ENCODE measurements at places on chromosomes 7 and 10.
A peak's percentile ranks its signal among the peaks of the same experiment; 100 is the strongest.

DNA sequence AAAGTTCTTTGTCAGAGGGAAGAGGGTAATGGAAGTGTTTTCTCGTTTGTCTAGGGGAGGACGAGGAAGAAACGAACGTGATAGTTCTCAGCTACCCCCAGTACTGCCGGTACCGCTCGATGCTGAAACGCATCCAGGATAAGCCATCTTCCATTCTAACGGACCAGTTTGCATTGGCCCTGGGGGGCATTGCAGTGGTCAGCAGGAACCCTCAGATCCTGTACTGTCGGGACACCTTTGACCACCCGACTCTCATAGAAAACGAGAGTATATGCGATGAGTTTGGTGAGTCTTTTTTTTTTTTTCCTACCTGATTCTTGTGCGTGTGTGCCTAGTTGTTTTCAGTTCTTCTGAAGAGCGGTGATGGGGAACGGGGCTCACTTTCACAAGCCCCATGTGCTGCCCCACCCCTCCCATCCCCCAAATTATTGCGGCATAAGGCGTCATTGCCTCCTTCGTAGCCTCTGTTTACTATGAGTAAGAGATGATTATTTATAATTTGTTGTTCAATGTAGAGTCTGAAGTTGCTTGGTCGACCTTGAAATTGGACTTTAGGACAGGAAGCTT, 98.6 kb downstream of the ARID5B start:
- DNase-seq: no peak

DNA sequence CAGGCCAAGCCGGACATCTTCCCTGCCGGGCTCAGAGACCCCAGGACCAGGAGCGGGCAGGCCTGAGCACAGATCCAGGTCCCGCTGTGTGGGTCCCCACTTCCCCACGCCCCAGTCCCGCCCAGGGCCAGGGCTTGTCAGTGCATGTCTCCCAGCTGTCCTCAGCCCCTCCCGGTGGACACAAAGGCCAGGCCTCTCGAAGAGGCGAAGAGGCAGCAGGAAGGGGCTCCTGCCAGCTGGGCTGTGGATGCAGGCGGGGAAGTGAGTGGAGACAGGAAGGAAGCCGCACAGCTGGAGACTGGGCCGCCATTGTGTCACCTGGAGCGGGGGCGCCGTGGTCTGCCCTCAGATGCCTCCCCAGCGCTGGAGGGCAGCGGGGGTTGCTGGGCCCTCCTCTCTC, 4.8 kb downstream of the GRIFIN start:
- DNase-seq: no peak

DNA sequence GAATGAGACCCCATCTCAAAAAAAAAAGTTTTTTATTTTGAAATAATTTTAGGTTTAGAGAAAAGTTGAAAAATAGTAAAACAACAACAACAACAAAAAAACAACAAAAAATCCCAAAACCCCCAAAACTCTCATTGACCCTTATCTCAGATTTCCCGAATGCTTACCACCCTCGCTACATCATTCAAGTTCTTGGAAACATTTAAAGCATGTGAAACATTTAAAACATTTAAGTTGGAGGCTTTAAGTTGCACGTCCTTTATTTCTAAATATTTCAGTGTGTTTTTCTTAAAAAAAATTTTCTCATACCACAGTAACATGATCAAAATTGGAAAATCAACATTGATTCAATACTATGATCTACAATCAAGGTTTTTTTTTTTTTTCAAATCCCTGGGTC, 382 bp upstream of the ARMS2 start:
- DNase-seq: no peak

- DNase-seq: no peak
Measured at GRCh38 chr10:55287346-55287745, 486.3 kb upstream of the PCDH15 start.

DNA sequence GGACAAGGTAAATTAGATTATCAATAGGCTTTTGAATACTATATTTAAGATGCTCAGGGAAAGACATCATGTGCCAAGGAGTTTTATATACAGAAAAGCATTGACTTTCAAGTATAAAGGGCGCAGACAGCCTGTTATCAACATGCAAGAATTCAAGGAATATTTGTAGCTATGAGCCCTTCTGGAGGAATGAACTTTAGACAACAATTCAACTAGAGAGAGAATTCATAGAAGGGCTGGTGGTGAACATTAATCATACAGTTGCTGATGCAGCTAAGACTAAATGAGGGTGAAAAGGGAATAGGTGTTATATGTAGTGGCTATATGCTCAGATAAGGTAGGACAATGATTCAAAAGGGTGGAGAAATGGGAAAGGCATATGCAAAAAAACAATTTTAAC, 41.2 kb downstream of the AOAH start:
- no peak for DNase-seq

- DNase-seq: no peak
Measured at GRCh38 chr7:2824026-2824677, 20.0 kb downstream of the GNA12 start.

- DNase-seq: no peak
Measured at GRCh38 chr10:52115823-52116222, 198.3 kb upstream of the DKK1 start.

- no peak for DNase-seq
Measured at GRCh38 chr7:1675673-1676549, 5.8 kb downstream of the ELFN1 start.

DNA sequence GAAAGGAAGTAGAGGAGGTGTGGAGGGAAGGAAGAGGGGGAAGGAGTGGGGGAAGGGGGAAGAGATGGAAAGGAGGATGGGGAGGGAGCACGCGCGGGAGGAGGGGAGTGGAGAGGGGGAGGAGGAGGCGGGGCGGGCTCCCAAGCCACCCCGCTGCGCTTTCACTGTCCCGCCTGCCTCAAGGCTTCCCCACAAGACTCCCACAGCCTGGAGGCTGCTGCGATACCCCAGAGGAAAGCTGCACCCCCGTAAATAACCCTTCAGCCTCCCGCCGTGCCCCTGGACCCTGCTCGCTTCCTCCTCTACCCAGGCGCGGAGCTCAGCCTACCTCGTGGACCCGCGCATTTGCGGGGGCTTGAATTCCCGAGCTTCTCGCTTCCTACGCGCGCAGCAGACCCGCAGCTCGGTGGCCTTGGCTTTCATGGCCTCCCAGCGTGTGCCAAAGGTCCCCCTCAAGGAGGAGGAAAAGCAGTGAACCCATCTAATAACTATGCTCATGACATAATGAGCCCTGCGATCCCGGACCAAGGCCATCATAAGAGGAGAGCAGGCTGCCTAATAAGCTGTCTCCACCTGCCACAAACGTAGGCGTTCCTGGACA, at the start of gene C10orf67:
Gene C10orf67 (minus strand): TSS at position 557 of the 601 bp plus-strand sequence. CDS start 23 bp downstream, at position 534.
- DNase-seq: no peak

DNA sequence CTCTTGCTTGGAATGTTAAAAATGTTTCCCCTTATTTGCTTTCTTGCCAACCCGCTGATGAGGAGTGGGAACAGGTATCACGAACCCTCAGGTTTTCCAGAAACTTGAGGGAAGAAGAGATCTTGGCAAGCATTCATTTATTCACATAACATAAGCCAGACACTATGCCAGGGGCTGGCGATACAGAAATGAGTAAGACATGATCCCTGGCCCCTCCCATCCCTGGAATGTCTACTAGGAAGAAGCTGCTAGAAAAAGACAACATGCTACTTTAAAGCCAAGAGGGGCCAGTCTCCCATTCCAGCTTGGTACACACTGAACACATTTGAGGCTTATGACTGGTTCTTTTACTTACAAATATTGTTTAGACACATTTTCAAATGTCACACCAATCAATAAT, 26.4 kb downstream of the SLC35B4 start:
- no peak for DNase-seq

DNA sequence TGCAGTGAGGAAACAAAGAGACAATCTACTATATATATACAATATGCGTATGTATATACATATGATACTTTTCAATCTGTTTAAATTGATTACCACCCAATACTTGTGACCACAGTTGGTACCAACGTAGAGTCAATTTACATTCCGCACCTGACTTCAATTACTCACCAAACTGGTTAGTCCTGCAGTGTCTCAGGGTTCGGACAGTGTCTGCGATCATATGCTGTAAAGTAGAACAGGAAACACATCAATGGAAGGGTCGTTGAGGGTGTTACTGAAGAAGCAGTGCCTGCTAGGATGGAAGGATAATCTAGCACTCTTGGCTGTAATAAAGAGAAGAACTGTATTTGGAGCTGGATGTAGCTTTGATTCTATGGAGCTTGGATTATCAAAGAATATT, 179.7 kb upstream of the CDCA7L start:
- no peak for DNase-seq

GRCh38 chr7:70577078-70577477, 554.9 kb upstream of the GALNT17 start:
- DNase-seq: no peak

DNA sequence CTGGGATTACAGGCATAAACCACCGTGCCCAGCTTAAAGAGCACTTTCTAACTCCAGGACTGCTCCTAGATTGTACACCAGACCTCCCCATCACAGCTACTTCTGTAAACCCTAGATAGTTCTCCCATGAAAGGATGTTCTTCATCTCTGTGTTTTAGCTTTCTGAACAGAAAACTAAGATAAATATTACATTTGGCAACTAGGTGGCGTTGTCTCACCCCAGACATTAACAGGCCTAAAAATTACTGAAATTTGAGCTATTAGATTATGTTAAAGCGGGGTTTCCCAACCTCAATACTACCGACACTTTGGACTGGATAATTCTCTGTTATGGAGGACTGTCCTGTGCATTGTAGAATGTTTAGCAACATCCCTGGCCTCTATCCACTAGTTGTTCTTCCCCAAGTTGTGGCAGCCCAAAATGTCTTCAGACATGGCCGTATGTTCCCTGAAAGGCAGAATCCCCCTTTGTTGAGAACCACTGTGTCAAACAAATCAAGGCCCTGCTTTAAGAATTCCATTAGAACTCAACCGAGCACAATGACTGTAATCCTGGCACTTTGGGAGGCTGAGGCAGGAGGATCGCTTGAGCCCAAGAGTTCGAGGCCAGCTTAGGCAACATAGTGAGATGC, 19.1 kb downstream of the ATOH7 start:
- no peak for DNase-seq

DNA sequence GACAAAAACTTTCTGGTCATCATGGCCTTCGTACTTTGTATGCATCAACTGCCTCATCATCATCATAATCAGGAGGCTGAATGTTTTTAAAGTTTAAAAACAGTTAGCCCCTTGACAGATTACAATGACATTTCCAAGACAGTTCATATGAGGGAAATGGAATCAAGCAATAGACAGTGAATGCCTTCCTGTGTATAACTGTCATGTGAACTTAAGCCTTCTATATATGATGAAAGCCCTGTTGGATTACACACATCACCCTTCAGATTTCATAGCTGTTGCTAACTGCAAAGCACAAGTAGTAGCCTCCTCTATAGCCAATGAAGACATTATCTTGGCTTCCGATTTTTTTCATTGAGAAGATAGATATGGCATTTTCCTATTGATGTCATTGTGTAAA, 154.0 kb downstream of the PLXDC2 start:
- no peak for DNase-seq

GRCh38 chr10:127830414-127830813, 62.3 kb downstream of the CLRN3 start:
- DNase-seq: no peak

DNA sequence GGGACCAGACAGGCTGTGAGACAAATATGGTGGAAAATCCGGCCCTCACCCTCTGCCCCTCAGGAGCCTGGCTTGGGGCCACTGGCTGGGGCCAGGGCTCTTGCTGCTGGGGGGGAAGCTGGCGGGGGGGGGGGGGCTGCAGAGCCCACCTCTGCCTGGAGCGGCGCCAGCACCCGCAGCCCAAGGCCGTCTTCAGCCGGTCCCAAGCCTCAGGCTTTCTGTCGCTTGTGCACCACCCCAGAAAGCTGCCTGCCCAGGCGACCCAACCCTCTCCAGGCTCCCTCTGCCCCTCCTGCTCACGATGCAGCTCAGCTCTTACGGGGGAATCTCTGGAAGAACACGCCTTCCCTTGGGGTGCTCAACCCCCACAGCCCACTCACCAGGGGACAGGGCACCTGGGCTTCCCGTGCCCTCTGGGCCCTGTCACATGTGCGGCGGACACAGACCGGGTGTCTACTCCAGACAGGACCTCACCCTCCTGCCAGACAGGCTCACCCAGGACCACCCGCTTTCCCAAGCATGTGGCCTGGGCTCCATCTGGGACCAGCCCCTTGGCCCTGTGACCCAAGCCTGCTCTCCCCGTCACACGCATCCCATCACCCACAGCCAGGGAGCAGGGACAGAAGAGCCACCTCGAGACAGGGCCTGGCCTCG, 43.9 kb downstream of the DPYSL4 start:
- DNase-seq: no peak

GRCh38 chr10:88582806-88583583, at the start of gene RNLS:
Gene RNLS (minus strand): TSS chr10:88583318.
- peak; percentile 56 for DNase-seq

DNA sequence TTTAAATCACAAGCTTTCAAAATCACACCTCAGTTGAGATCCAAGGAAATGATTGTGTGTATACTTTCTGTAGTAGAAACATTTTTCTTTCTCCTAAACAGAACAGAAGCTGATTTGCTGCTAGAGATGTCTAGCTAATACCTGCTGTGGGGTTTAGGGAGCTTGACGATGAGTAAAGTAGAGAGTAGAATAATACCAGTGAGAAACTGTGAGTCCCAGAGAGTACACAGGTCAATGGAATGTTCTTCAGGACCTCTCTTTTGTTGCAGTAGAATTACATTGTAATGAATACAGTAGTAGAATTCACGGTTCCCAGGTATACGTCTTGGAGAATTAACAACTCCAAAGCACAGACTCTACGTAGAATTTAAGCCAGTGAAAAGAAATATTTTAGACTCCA, 18.0 kb downstream of the TRUB1 start:
- DNase-seq: no peak

GRCh38 chr10:101467286-101467770, 113.4 kb downstream of the BTRC start:
- DNase-seq: no peak

DNA sequence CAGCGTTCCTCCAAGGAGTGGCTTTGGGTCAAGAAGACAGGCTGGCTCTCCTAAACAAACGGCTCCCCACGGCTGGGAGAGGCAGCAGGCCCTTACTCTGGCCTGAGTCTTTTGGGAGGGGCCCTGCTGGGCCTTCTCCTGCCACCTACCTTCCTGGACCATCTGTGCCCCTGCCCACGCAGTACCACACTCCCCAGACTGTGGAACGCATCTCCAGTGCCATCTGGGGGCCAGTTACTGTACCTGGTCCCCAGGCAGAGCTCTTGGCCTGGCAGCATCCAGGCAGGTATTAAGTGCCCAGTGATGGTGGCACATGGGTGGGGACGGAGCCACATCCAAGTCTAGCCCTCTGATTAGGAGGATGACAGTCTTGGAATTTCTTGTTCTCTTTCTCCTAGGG, 14.4 kb downstream of the ALKBH4 start:
- no peak for DNase-seq

DNA sequence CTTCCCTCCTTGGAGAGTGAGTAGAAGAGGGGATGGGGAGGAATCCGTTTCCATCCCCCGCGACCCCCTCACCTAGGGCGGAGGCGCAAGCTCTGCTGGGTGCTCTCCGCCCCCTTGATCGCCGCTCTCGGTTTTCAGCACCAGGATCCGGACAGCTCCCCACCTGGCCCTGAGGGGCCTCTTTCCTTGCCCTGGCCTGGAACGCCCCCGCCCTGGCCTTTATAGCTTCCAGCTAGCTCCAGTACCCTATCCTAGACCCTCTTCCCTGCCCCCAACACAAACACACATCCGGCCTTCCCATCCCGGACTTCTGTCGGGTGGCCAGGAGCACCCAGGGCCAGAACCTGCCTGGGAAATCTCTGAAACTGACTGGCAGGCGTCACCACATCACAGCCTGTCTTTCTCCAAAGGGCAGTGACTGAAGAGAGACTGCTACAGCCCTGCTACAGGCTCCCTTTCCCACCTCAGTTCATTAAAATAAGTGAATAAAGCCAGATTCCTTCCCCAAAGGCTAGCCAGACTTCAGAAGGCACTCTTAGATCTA, 72.3 kb upstream of the LEP start:
- no peak for DNase-seq

- DNase-seq: no peak
Measured at GRCh38 chr7:155391414-155391813, 66.5 kb upstream of the EN2 start.

All from left renal cortex interstitium (tissue), 4 donors.